ENCODE measurements at places on chromosomes 13 and 19. TPM values are rescaled to one million over a fixed set of nuclear protein-coding genes. Genes with fewer than 3 reads are reported as not detected.

DNA sequence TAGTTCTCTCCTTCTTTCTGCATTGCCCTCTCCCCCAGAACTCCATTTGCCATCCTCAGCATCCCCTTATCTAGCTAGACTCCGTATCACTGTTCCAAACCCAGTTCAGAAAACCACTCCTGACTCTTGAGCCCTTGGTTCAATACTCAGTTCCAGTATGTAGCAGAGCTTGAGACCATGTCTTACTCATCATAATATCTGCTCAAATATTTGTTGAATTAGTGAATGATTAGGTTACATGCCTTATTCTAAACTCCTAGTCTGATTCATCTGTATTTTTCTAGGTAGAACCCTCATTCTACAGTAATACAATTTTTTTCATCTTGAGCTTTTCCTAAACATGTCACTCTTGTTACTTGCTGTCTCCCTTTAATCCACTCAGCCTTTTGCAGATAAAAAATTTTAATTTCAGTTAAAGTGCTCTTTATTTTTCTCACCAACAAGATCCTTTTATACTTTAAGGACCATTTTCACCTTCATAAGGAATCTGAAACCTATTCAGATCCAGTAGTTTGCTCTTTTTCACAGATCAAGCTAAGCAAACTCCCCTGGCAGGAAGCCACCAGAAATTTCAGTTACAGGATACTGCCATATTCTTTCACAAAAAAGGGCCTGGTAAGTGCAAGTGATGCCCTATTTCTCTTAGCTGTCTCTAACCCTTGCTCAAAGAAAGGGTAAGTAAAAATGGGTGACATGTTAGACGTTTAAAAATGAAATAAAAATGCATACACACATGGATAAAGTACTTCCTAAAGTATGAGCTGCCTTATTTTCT lies 23.1 kb upstream of the INTS6 start:
- no peak for DNase-seq

Gene SHISA2
- total RNA-seq: 23.8 TPM

- peak; percentile 71 for DNase-seq
Measured at GRCh38 chr19:39083983-39084731, at the start of gene ACP7. Gene ACP7 (plus strand): TSS chr19:39084368. CDS start chr19:39085270, 902 bp downstream.

- DNase-seq: no peak
Measured at GRCh38 chr19:2345076-2345475, 15.0 kb upstream of the TMPRSS9 start.

DNA sequence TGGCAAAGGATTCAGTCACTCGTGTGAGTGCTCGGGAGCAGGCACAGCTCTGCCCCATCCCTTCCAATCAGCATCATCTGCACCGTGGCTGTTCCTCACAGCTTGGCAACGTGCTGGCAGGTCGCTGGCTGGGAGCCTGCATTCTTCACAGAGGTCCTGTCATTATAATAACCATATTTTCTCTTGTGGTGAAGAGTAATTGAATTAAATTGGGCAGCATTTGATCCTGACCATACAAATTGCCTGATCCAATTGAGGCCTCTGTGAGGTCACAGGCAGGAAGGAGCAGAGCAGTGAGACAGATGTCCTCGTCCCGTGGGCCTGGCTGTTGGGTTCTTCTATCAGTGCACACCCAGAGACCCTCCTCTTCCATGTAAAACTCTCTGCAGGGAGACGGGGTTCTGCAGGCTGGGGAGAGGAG lies 407.8 kb downstream of the COG6 start:
- DNase-seq: no peak

GRCh38 chr13:94389604-94390351 lies 89.7 kb downstream of the DCT start:
- no peak for DNase-seq

GRCh38 chr13:100112186-100112838 lies 23.4 kb downstream of the PCCA start:
- no peak for DNase-seq

DNA sequence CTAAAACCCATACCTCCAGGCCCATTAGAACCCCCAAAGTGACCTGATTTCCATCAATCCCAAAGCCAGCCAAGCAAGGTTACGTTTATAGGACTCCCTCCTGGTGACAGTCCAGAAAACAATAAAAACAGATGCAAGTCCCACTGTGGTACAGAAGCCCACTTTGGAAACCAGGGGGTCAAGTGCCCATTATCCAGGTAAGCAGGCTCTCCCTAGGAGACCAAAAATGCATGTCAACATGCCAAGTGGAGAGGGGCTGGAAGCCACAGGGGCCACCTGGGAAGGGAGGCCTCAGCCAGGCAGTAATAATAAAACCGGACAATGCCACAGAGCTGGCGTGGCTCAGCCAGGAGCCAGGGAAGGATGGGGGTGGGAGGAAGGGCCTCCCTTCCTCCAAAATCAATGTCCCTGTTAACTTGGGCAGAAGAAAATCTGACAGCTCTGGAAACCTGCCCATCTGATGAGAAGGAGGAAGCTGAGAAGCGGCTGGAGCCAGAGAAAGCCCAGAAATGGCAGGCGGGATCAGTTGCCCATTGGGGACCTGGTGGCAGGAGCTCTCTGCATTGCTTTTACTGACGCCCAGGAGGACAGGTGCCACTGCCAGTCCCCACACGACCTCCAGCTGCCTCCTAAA lies 160.4 kb downstream of the ZIC5 start:
- no peak for DNase-seq

DNA sequence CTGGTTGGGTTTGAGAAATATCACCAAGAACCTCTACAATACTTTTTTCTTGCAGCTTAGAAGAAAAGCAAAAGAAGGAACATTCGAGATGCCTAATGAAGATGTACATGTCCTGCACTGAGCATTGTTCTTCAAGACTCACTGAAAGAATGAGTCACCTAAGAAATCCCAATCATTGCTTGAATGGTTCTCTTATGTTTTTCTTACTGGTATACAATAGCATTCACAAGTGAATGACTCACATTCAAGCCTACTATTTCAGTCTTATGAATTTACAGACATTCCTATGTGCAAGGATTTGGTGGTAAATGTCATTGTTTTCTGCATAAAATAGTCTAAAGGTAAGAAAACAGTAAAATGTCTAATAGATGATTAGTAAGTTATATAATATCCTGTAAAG lies 594.6 kb downstream of the PCDH9 start:
- no peak for DNase-seq

Gene ZNF333
- 7.5 TPM for total RNA-seq

- no peak for DNase-seq
Measured at GRCh38 chr19:29003641-29004409, 209.1 kb downstream of the UQCRFS1 start.

Data from H1 (cell line).